ENCODE measurements at places on chromosomes 2 and 18.
A peak's percentile ranks its signal among the peaks of the same experiment; 100 is the strongest.

DNA sequence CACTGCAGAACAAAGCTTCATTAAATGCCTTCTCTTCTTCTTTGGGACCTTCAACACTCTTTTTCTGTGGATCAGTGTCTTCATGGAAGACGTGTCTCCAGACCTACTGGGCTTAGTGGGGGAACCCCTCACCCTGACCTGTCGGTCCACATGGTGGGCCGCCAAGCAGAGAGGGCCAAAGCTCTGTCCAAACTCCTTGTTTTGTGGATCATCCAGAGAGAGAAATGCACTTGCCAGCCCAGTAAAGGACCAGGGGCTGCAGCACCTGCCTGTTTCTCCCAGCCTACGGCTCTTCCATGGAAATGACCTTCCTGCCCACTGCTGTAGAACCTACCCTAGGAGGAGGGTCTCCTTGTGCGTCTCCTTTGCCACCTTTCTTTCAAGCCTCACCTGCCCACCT lies 25.9 kb downstream of the DYSF start:
- no peak for DNase-seq

GRCh38 chr18:46702471-46702870 lies 45.5 kb upstream of the LOXHD1 start:
- DNase-seq: no peak

DNA sequence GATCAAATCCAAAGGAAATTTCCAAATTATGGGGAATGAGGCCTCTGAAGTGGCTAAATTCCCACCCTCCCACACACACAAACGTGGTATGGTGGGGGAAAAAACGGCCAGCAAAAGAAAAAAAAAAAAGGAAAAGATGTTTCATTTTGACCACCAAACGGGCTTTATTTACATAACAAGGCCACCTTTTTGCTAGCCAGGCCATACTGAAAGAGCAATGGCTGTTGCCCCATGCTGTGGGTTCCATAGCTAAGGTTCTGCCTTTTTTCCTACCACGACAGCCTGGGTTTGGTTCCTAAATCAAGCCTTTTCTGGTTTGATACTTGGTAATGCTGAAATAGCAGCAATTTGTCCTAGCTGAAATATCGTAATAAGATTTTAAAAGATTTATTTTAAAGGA lies 14.0 kb upstream of the IL1B start:
- DNase-seq: no peak

DNA sequence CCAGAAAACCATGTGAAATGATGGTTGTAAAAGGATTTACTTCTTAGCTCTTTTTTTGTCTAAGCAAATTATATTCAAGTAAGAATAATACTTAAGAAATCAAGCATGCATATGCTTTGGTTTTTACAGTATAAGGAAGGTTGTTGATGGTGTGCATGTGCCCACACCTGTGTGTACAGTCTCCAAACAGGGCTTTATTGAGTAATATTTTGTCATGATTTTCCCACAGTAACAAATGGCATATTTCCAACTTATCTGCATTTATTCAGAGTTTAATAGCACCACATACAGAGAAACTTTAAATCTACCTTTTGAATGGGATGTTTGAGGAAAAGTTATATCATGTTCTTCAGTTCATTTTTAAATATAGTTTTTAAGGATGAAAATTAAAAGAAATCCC lies 76.5 kb upstream of the DSG1 start:
- DNase-seq: no peak

GRCh38 chr2:99554238-99554637 lies 64.4 kb upstream of the REV1 start:
- DNase-seq: no peak

DNA sequence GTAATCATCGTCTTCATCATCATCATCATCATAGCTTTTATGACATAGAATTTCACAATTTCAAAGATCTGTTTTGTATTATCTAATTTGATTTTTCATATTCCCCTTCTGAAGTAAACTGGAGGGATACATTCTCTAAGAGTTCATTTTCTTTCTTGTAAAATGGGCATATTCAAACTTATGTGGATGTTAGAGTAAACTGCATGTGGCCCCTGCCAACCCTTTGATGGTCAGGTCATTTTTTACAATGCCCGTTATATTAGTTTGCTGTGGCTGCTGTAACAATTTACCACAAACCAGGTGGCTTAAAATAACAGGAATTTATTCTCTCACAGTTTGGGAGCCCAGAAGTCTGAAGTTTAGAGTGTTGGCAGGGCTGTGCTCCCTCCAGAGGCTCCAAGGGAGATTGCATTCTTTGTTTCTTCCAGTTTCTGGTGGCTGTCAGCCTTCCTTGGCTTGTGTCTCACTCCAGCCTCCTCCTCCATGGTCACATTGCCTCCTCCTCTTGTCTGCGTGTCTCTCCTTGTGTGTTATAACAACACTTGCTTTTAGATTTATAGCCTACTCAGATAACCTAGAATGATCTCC lies 127.5 kb upstream of the MMADHC start:
- no peak for DNase-seq

GRCh38 chr2:105397953-105398335 lies 907 bp downstream of the FHL2 start:
- no peak for DNase-seq

DNA sequence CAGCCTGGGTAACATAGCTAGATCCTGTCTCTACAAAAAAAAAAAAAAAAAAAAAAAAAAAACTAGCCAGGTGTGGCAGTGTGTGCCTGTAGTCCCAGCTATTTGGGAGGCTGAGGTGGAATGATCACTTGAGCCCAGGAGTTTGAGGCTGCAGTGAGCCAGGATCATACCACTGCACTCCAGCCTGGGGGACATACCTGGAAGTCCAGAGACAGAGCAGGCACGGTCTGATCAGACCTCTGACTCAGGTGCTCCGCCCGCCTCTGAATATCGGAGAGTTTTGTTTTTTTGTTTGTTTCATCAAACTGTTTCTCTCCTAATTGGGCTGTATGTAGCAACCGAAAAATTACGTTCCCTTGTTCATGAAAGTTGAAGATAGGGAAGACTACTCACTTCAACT lies 49.2 kb downstream of the RASGRP3 start:
- DNase-seq: no peak

DNA sequence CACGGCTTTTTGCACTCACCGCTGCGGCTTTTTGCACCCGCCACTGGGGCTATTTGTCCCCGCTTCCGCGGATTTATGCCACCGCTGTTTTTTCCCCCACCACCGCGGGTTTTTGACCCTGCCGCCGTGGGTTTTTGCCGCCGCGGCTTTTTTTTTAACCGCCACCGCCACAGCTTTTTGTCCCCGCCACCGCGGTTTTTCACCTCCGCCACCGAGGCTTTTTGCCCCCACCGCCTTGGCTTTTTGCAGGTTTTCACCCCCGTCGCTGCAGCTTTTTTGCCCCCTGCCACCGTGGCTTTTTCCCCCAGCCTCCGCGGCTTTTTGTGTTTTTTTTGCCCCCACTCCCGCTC lies 2796.7 kb upstream of the TEKT4 start:
- DNase-seq: peak; percentile 5

DNA sequence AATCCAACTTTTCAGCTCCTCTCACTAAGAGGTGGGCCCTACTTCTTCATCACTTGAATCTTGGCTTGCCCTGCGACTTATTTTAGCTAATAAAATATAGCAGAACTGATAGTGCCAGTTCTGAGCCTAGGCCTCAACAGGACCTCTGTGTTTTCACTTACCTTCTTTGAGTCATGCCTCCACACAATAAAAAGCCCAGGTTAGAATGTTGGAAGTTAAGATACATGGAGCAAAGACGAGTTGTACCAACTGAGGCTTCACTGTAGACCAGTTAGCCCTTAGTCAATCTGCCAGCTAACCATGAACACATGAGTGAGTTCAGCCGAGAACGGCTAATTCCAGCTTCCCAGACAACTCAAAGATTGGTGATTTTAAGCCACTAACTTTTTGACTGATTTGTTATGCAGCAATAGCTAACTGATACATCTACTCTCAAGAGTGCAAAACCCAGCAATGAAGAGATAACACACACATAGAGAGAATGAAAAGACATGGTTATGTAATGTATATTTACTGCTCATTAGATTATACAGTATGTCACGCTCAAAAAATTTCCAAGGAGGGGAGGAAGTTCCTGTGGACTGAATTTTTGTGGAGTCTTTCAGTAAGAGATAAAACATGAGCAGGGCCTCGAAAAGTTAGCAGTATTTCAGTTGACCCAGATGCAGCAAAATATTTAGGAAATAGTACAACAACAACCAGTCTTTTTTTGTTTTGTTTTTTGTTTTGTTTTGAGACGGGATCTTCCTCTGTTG lies 181.1 kb downstream of the MYCN start:
- no peak for DNase-seq

DNA sequence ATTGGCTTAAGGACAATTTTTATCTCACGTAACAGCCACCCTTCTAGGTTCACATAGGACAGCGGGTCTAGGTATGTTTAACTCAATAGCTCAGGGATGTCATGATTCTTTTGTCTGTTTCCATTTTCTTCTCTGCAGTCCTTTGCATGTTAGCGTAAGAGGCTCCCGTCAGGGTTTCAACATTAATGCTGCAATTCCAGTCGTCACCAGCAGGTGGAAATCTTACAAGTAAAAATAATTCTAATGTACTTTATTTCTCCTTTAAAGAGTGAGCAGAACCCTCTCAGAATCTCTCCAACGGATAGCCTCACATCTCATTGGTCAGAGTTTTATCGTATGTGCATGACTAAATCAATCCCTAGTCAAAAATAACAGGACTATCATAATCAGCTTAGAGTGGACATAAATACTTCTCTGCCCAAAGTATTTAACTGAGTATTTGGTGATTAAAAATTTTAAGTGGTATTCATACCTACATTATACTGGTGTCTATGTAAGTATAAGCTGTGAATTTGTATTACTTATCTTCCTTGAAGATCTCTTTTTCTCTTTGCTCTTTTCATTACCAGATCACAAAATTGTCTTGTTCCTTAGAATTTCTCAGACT lies 487.2 kb upstream of the GCFC2 start:
- peak; percentile 33 for DNase-seq

DNA sequence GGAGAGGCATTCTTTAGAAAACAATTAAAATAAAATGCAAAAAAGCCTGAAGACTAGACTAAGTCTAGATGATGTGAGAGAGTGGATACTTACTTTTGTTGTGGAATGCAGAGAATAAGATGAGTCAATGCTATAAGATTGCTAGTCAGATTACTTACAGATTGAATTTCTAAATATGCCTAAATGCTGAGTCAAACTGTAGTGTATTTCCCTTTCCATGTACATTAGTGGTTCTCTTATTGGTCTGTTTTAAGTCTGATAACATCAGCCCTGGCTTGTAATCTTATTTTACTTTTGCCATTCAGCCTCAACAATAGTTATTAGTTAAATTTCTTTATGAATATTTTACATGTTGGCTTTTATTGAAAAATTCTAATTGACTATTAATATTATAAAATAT lies 702.7 kb downstream of the SOCS6 start:
- DNase-seq: no peak

GRCh38 chr2:206203331-206203730 lies 43.6 kb downstream of the EEF1B2 start:
- DNase-seq: no peak

- no peak for DNase-seq
These were observed 2094.5 kb upstream of the CELF4 start for GRCh38 chr18:39660141-39660540.

GRCh38 chr2:219073413-219074129 lies 12.8 kb upstream of the IHH start:
- DNase-seq: no peak

- no peak for DNase-seq
These were observed 46.3 kb upstream of the VIT start for GRCh38 chr2:36650031-36650829.

DNA sequence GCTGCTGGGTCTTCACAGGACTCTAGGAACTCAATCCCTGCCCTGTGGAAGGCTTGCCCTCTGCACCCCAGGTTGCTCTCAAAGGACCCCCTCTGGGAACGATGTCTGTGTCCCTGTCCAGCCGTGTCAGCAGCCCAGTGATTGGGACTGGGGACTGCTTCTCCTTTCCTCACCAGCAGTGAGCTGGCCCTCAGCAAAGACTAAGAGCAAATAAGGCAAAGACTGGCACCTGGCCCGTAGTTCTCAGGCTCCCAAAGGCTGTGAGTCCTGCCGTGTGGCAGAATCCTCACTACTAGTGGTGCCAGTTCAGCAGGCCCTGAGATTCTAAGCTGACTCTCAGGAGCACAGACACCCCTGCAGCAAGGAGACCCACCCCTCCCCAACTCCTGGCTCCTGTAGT lies 47.8 kb downstream of the TMEM163 start:
- DNase-seq: peak; percentile 29

DNA sequence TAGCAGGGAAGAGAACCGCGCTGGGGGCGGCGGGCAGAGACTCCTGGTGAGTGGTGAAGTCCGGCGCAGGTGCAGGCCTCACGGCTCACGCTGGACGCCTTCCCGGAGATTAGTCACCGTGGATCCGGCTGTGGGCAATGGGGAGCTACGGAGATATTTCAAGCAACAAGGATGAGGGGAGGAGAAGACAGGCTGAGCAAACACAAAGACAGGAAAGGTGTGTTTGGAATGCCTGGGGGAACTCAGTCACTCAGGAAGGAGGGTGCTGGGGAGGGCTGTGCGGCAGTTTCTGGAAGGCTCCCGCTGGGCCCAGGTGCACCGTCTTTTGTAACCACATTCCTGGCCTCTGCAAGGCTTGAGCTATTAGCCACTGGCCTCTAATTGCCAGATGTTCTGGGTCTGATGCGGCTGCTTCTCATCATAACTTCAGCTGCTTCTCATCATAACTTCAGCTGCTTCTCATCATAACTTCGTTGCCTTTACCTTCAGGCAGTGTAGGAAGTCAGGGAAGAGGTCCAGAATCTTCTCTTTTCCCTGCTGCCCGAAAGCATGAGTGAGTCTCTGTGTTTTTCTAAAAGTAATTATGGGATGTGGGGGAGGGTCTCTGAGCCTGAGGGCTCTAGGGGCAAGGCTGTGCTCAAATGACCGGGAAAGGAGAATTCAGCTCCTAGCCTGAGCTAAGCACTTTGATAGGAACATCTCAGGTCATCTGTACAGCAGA lies 118.9 kb downstream of the PXDN start:
- no peak for DNase-seq

DNA sequence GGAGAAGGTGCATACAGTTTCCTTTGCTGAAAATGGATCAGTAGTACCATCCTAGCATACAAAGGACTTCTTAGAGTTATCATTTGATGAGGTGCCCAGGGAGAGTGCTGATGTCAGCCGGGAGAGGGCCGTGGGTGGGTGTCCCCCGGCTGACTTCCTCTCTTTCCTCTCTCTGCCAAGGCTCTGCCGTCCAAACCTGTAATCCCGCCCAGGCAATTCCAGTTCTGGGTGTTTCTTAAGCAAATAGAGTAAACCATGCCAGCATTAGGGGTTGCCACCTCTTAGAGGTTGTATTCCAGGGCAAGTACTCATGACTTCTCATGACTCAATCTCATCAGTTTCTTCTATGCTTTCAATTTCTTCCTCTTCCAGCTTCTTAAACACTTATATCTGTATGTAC lies 117.2 kb downstream of the GATA6 start:
- DNase-seq: no peak

- DNase-seq: no peak
These were observed 62.9 kb downstream of the SETBP1 start for GRCh38 chr18:44743631-44744030.

GRCh38 chr18:11654736-11655605 lies 34.1 kb upstream of the GNAL start:
- DNase-seq: peak; percentile 67

- DNase-seq: no peak
These were observed at the start of gene SULT1C2 for GRCh38 chr2:108288534-108289106. TSS of gene SULT1C2 (plus strand) at chr2:108288895. CDS start at chr2:108293668, 4,773 bp downstream.
